Calu3 (cell line): ENCODE measurements at places on chromosomes 11 and 22. TPM values are rescaled to one million over a fixed set of nuclear protein-coding genes. Genes with fewer than 3 reads are reported as not detected.

Gene RIC3
- 0.12 and 0.38 TPM in 2 replicates for total RNA-seq

Gene SLC22A8
- not detected in 2 replicates for total RNA-seq

DNA sequence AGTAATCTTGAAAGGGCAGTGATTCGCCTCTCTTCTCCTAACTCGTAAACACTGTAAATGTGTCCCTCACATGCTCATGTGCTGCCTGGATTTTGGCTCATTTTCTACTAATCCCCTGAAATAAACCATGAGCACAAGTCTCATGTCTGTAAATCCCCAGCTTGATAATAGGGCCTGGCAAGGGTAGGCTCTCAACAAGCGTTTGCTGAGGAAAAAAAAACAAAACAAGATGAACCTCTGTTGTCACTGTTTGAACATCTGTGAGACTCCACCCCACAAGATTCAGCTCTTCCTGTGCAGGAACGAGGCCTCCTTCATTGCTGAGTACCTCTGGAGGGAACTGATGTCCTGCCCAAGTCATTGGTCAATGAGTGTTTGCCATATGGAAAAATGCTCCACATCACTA, 4.5 kb upstream of the CYB5R2 start:
- peaks cover 18% of the 10 kb centered on the region for H3K36me3 ChIP-seq
- DNase-seq, result no peak
- H3K27ac ChIP-seq, result no peak overlapping the region
- peaks cover 21% of the 10 kb centered on the region for H3K27me3 ChIP-seq
- no peak overlapping the region for H3K4me3 ChIP-seq
- H3K4me1 ChIP-seq, result peaks cover 30% of the 10 kb centered on the region

GRCh38 chr11:61880031-61880430, 11.3 kb downstream of the FADS3 start:
- H3K27ac ChIP-seq, result no peak overlapping the region
- no peaks in the 10 kb centered on the region for H3K27me3 ChIP-seq
- DNase-seq, result no peak
- no peaks in the 10 kb centered on the region for H3K36me3 ChIP-seq

- no peaks in the 10 kb centered on the region for H3K36me3 ChIP-seq
- no peak for DNase-seq
- H3K27me3 ChIP-seq, result no peaks in the 10 kb centered on the region
- H3K4me3 ChIP-seq, result no peak overlapping the region
Measured at GRCh38 chr11:45213316-45213665, 66.9 kb downstream of the PRDM11 start.

- no peak for DNase-seq
- no peak overlapping the region for H3K27ac ChIP-seq
Measured at GRCh38 chr11:44606472-44606871, 41.0 kb downstream of the CD82 start.

GRCh38 chr11:12559011-12559410, 115.2 kb upstream of the TEAD1 start:
- H3K4me3 ChIP-seq, result no peak overlapping the region
- no peaks in the 10 kb centered on the region for H3K36me3 ChIP-seq
- H3K27me3 ChIP-seq, result peaks cover 62% of the 10 kb centered on the region

GRCh38 chr11:57453543-57454177, 6.7 kb upstream of the RTN4RL2 start:
- H3K27me3 ChIP-seq, result peaks cover 7% of the 10 kb centered on the region
- peaks cover 30% of the 10 kb centered on the region for H3K4me1 ChIP-seq
- no peak overlapping the region for H3K4me3 ChIP-seq
- DNase-seq, result no peak
- peaks cover 3% of the 10 kb centered on the region for H3K36me3 ChIP-seq

DNA sequence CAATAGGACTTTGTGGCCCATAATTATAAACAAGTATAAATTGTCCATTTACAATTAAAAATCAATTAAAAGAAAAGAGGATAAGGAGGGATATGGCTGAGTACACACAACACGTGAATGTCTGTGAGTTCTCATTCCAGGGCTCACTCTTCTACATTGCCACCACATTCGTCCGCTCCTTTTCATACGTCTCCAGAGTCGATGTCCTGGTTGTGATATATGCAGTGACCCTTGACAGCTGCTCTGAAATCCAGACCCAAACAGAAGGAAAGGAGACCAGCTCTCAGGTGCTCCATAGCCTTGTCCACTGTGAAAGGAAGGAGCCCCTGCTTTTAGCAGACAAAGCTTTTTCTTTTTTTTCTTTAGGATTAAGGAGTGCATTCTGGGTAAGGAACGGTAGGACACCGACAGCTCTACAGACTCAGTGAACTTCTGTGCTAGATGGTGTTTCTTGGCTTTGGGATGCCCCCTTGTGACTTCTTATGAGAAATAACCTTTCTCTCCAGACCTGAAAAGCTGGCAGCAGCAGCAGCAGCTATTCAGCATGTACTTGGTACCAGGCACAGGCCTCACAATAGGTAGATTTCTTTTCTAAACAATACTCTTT, 19.7 kb upstream of the DNAJB13 start:
- H3K36me3 ChIP-seq, result peaks cover 36% of the 10 kb centered on the region
- no peak overlapping the region for H3K27ac ChIP-seq
- DNase-seq, result peak; percentile 42
- no peaks in the 10 kb centered on the region for H3K4me1 ChIP-seq
- no peaks in the 10 kb centered on the region for H3K27me3 ChIP-seq
- no peak overlapping the region for H3K4me3 ChIP-seq

Gene TRIM51
- not detected in 2 replicates for total RNA-seq

Gene CAVIN3
- total RNA-seq, result 19.5 and 26.4 TPM in 2 replicates

- no peak overlapping the region for H3K4me3 ChIP-seq
- H3K36me3 ChIP-seq, result peaks cover 30% of the 10 kb centered on the region
Measured at GRCh38 chr22:19056951-19057401, 65.2 kb downstream of the DGCR2 start.

Gene OR2AG1
- total RNA-seq, result not detected in 2 replicates

Gene C11orf87
- total RNA-seq, result not detected in 2 replicates

DNA sequence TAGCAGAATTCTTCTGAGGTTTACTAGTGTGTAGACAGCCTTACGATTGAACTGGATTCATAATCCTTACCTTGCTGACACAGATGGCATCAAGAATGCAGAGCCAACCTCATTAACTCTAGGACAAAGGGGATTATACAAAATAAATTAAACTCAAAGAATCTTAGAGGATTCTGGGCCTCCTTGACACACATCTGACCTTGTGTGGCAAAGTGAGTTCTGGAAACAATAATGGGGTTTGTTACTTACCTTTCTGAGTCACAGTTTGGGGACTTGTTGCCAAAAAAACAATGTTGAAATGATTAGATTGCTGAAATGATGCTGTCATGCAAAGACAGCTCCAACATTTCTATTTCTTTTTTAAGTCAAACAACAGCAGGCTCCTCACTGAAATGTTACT, 179.1 kb upstream of the ISX start:
- H3K36me3 ChIP-seq, result no peaks in the 10 kb centered on the region
- H3K4me3 ChIP-seq, result no peak overlapping the region
- H3K4me1 ChIP-seq, result no peaks in the 10 kb centered on the region
- no peak for DNase-seq
- no peak overlapping the region for H3K27ac ChIP-seq

DNA sequence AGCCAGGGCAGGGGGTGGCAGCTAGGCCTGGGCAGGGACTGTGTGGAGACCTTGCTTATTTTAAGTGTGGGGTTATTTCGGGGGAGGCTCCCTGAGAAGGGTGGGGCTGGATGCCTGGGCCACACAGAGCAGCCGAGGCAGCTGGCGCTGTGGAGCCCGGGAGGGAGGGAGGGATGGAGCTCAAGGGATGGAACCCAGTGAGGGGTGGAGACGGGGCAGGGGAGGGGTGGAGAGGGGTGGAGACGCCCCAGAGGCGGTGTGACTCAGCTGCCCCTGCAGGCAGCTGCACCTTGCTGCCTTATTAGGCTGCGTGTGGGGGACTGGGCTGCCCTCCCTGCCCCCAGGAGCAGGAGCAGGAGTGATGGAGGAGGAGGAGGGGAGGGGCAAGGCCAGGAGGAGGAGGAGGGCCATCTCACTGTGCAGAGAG, 9.8 kb upstream of the TSSC4 start:
- no peak for DNase-seq
- H3K27me3 ChIP-seq, result no peaks in the 10 kb centered on the region
- no peak overlapping the region for H3K4me3 ChIP-seq
- H3K36me3 ChIP-seq, result peaks cover 24% of the 10 kb centered on the region

GRCh38 chr11:12880327-12880726, 128.8 kb upstream of the RASSF10 start:
- DNase-seq, result no peak
- H3K27ac ChIP-seq, result no peak overlapping the region
- peaks cover 17% of the 10 kb centered on the region for H3K36me3 ChIP-seq
- no peak overlapping the region for H3K4me3 ChIP-seq
- no peaks in the 10 kb centered on the region for H3K4me1 ChIP-seq

GRCh38 chr22:47914481-47915097, 1152.1 kb downstream of the TBC1D22A start:
- no peak for DNase-seq
- no peaks in the 10 kb centered on the region for H3K4me1 ChIP-seq
- no peak overlapping the region for H3K27ac ChIP-seq
- H3K4me3 ChIP-seq, result no peak overlapping the region

GRCh38 chr11:2240834-2241233, 29.6 kb downstream of the ASCL2 start:
- H3K27ac ChIP-seq, result no peak overlapping the region
- H3K36me3 ChIP-seq, result no peaks in the 10 kb centered on the region
- peaks cover 97% of the 10 kb centered on the region for H3K27me3 ChIP-seq
- no peaks in the 10 kb centered on the region for H3K4me1 ChIP-seq
- no peak for DNase-seq

DNA sequence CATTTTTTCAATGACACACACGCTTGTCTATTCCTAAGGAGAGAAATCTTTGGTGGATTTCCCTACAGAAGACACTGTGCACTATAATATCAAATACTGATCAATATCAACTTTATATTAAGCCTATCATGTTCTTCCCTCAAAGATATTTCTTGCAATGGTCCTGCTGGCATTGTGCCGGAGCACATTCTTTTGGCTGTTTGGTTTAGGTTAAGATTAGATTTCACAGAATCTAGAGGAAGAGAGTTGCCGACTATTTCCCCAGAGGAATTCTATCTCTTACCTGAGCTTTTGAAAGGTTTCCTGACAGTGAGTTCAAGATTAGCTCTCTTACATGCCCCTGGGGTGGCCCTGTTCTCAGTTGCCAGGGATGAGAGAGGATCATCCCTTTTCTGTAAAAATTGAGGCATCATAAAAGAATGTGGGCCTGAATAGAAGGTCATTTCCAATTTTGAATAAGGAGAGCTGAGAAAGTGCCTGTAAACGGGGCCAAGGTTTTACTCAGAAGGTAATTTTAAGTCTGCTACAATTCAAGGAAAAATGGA, 180.6 kb upstream of the ARHGAP20 start:
- no peaks in the 10 kb centered on the region for H3K36me3 ChIP-seq
- no peak overlapping the region for H3K27ac ChIP-seq
- DNase-seq, result no peak

GRCh38 chr11:78063440-78064181, at the start of gene THRSP:
TSS of gene THRSP (plus strand) at chr11:78063861. CDS start at chr11:78063882, 21 bp downstream.
- H3K4me3 ChIP-seq, result no peak within 1 kb of the TSS
- H3K27me3 ChIP-seq, result no peaks in the 10 kb centered on the region
- no peak within 1 kb of the TSS for H3K27ac ChIP-seq
- peaks cover 24% of the 10 kb centered on the region for H3K36me3 ChIP-seq

GRCh38 chr11:117919341-117919740, 9.9 kb downstream of the TMPRSS13 start:
- H3K27me3 ChIP-seq, result peaks cover 23% of the 10 kb centered on the region
- no peak overlapping the region for H3K27ac ChIP-seq
- no peak overlapping the region for H3K4me3 ChIP-seq
- H3K4me1 ChIP-seq, result no peaks in the 10 kb centered on the region
- no peaks in the 10 kb centered on the region for H3K36me3 ChIP-seq
- DNase-seq, result no peak

DNA sequence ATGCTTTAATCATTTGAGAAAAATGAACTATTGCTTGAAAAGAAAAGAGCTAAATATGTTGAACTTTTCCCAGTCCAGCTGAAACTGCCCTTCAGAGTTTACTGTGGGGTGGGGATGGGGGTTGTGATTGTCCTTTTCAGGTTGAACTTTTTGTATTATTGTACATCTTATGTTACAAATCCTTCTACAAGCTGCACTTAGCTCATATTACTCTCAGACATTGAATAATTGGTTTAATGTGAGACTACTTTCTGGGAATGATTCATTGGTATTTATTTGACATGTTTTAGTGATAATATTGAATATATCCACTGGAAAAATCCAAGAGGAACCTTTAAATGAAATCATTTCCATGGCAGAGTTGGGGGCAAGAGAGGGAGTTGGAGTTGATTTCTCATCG, 84.9 kb downstream of the ATXN10 start:
- H3K27me3 ChIP-seq, result no peaks in the 10 kb centered on the region
- no peaks in the 10 kb centered on the region for H3K4me1 ChIP-seq
- H3K27ac ChIP-seq, result no peak overlapping the region
- H3K4me3 ChIP-seq, result no peak overlapping the region
- DNase-seq, result no peak

Gene CASP4
- 53.1 and 67.7 TPM in 2 replicates for total RNA-seq

DNA sequence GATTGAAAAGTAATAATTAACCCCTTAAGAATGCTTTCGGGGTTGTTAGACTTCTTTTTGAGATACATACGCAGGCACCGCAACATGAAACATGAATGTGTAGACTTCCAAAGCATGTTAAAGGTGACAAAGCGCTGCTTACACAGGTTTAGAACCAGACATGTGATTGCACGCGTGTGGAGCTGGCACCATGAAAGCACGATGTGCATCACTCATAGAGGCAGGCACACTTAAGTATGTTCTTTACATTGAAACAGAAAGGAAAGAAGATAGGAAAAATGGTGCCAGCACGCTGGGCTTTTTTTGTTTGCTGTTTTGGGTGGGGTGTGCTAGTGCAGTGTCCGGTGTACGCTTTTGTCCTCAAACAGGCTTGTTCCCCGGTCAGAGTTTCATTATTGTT, 83.6 kb upstream of the PPARA start:
- H3K27me3 ChIP-seq, result no peaks in the 10 kb centered on the region
- peak overlapping the region; percentile 93 for H3K27ac ChIP-seq
- peak overlapping the region; percentile 71 for H3K4me3 ChIP-seq
- peaks cover 42% of the 10 kb centered on the region for H3K4me1 ChIP-seq
- peaks cover 71% of the 10 kb centered on the region for H3K36me3 ChIP-seq
- DNase-seq, result no peak

- no peak for DNase-seq
- H3K4me3 ChIP-seq, result no peak overlapping the region
- no peaks in the 10 kb centered on the region for H3K4me1 ChIP-seq
- H3K36me3 ChIP-seq, result no peaks in the 10 kb centered on the region
Measured at GRCh38 chr11:83115026-83115425, 41.9 kb upstream of the PCF11 start.

Gene PARVG
- not detected in 2 replicates for total RNA-seq

GRCh38 chr11:102727890-102728289, 3.1 kb upstream of the MMP8 start:
- no peaks in the 10 kb centered on the region for H3K36me3 ChIP-seq
- DNase-seq, result no peak
- H3K27me3 ChIP-seq, result no peaks in the 10 kb centered on the region
- H3K4me1 ChIP-seq, result no peaks in the 10 kb centered on the region
- H3K4me3 ChIP-seq, result no peak overlapping the region

GRCh38 chr22:43346521-43346929, 3.4 kb upstream of the SCUBE1 start:
- H3K4me3 ChIP-seq, result no peak overlapping the region
- DNase-seq, result peak; percentile 83
- H3K27ac ChIP-seq, result no peak overlapping the region
- H3K27me3 ChIP-seq, result peaks cover 59% of the 10 kb centered on the region

Gene ANO5
- 4.3 and 6.0 TPM in 2 replicates for total RNA-seq
